NCI-H2029 treated with DMSO at 0.1 percent for 48 hours (cell line): ENCODE measurements at places on chromosomes 1 and 21.
A peak's percentile ranks its signal among the peaks of the same experiment; 100 is the strongest.

DNA sequence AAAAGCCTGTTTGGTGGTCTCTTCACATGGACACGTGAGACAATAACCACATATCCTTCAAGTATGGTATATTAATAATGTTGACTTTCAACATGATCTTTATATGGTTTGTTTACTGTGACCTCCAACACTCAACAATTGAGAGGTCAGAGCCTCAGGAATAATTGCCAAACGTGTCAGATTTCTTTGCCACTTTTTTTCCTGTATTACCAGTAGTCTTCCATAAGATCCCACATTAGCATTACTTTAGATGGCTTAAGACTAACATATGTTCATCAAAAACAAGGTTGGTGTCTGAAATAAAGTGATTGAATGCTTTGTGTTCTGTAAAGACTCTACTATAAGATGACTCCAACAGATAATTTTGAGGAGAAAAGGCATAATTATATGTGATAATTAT, 118.7 kb upstream of the F3 start:
- no peak for DNase-seq

DNA sequence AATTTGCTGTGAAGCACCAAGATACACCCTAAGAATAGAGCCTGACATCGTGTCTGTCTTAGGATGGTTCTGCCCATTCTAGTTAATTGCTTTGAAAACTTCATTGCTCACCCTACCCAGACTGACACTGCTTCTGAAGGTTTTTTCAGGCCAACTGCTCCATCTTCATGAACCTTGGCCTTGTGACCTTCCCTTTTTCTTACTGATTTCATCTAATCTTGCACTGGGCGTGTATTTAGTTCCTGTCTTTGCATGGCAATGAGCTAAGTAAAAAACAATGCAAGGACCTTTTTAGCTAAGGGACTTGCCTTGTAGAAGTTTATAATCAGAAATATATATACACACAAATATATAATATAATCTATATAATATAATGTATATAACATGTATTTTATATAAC, 108.0 kb downstream of the PBX1 start:
- DNase-seq, result no peak

DNA sequence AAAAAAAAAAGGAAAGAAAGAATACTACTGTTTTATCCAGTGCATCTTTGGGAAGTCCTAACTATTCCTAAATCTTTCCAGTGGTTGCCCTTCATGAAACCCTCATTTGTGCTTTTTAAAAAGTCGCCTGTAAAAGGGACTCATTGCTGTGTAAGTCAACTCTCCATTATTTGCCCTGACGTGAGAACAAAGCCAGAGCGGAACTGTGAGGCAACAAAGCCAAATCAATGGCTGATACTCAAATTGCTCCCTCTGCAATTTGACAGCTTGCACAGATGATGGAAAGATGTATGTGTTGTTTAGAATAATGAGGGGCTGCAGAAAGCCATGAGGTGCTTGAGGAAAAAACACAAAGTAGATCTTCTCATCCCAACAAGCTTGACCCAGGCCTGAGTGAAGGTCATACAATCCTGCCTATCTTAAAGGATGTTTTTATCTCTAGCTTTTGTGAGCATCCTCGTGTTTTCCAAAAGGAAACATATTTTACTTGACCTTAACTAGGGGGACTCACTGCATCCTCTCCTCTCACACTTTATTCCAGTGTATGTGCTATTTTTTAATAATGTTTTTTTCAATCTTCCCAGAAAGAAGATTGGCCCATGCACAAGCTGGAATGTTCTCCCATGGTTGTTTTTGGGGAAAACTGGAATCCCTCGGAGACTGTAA, 33.4 kb downstream of the SMYD2 start:
- DNase-seq, result no peak

DNA sequence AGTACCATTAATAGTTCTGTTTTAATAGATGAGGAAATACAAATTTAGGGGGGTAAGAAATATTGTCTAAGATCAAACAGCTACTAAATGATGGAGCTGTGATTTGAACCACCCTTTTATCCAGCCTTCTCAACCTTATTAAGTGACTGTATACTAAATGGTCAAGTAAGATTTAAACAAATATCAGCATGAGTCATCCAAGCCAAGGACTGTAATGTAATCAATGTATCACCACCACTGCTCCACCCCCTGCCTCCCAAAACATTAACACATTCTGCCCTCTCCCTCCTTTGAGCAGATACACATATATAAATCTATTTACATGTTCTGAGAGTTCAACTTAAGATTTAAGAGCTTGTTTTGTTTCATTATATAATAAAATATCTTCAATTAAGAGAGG, 58.9 kb downstream of the LRRC40 start:
- no peak for DNase-seq

DNA sequence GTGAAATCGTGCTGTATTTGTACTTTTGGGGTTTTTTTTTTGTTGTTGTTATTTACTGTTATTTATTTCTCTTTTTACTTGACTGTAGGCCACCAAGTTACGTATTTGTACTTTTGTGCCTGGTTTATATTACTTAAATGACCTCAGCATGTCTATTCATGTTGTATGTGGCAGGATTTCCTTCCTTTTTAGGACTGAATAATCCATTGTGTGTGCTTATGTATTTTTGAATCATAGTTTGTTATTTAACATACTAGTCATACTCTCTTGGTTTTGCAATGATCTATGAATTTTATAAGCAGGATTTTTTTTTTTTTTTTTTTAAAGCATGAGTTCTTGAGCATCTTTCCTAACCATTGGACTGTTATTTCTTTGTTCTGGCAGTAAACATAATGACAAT, 51.2 kb downstream of the RNF2 start:
- DNase-seq, result no peak

- no peak for DNase-seq
These were observed 4.7 kb downstream of the PRKACB start for GRCh38 chr1:84148758-84149157.

GRCh38 chr1:118185084-118185832, at the start of gene SPAG17:
TSS of gene SPAG17 (minus strand) at chr1:118185228. CDS start at chr1:118185157, 71 bp downstream.
- no peak for DNase-seq

- no peak for DNase-seq
These were observed 30.1 kb downstream of the ATF3 start for GRCh38 chr1:212638492-212639151.

DNA sequence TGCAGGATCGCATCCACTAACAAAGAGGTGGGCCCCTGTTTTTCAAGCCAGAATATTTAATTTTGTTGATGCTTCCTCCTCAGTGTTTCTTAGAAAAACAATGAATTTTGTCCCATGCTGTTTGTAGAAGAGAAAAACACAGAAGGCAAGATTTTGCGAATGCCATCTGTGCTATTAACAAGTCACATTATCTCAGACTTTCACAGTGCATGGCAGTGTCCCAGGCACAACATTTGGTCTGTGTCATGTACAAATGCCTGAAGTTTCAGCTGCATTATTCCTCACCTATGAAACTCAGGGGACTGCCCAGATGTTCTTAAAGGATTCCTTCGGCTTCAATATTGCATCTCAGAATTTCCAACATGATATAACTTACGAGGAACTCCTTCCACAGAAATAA, 99.6 kb upstream of the ZC3H11B start:
- DNase-seq, result no peak

DNA sequence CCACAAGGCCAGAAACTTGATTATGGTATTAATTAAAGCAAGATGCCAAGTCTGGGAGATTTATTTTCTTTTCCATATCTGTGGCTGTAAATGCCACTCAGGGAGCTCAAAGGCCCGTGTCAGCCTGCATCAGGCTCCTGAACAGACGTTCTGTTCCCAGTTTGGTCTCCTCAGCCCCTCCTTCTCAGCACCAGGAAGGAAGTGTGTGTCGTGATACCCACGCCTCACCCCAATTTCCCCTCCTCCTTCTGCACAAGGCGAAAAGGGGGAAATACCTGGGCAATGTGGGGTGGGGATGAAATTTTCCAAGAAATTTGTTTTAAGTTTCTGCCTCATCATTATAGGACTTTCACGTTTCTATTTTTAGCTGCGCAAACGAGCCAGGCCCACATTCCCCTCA, 112.0 kb downstream of the SYF2 start:
- DNase-seq, result no peak

- peak; percentile 99 for DNase-seq
These were observed 710 bp upstream of the HYI start for GRCh38 chr1:43454270-43455011.

DNA sequence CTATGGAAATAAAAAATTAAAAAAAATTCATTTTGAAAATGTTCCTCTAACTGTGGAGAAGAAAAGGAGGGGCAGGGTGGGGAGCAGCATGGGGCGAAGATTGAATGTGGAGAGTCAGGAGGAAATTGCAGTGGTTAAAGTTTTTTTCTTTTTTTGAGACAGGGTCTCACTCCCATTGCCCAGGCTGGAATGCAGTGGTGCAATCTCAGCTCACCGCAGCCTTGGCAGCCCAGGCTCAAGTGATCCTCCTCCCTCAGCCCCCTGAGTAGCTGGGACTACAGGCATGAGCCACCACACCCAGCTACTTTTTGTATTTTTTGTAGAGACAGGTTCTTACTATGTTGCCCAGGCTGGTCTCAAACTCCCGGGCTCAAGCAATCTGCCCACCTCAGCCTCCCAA, 67.6 kb downstream of the ADSS2 start:
- DNase-seq, result no peak

- no peak for DNase-seq
These were observed 156.3 kb downstream of the LYPLAL1 start for GRCh38 chr1:219330001-219330400.

DNA sequence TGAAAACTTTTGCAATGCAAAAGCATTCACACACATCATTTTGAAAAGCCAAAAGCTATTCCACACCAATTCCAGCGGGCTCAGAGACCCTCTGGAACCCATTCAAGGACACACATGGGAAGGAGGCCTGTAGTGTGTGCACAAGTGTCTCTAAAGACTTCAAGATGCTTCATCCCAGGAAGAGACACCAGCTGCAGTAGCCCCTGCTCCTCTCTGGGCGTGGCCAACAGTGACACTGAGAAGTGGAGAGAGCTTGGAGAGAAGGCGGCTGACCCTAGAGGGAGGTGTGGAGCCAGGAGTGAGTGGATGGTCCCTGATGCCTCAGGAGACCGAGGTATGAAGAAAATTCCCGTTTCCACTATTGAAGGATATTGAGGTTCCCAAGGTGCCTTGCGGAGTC, 14.9 kb upstream of the TNNI1 start:
- no peak for DNase-seq

DNA sequence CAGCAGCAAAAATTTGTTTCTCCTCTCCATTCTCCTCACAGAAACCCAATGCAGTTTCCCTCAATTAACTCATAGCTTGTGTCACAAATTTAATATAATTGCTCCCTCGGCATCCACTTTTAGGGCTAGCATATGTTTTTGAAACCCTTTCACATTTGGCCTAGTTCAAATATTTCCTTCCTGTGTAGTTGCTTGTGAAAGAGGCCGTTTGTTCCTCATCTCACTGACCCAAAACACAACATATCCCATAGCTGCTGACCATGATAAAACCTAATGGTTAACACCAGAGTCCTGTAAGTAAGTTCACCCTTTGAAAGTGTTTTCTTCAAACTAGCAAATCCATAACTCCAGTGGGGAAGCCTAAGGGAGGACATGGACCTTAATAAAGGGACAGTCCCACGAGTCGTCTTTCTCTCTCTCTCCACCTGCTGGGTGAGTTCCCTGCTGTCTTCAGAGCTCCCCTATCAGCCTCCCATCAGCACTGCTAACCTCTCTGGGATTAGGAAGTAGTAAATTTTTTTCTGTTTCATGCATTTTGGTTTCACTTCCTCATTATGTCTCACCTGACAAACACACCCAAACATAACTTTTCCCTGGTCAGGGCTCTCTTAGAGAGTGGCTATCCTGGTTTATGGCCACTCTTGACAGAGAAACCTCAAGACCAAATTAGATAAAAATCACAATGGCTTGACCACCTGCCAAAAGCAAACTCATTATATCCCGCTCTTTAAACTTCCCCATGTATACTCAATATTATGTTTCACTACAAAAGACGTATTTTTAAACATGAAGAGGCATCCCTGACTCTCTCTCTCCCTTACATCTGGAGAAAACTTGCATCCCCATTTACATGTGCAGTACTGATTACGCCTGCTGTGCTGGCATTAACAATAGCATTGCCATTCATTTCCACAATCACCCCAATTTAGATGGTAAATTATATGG, 177.7 kb upstream of the HP1BP3 start:
- DNase-seq, result peak; percentile 66

- no peak for DNase-seq
These were observed 24.3 kb upstream of the APP start for GRCh38 chr21:26194811-26195251.

DNA sequence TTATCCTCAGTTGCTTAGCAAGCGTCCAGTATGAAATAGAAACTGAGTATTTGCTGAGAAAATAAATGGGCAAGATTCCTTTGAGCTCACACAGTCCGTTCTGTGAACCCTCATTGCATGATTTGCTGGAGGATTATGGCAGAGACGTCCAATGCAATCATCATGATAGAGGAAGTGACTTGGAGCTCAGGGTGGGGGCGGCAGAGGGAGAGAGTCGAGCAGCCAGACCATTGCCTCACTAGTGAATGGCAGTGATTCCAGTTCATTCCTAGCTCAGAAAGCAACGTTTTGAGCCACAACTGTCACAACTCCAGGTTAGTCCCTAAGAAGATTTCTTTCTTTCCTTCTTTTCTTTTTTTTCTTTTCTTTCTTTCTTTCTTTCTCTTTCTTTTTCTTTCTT, 27.5 kb upstream of the COL9A2 start:
- no peak for DNase-seq

DNA sequence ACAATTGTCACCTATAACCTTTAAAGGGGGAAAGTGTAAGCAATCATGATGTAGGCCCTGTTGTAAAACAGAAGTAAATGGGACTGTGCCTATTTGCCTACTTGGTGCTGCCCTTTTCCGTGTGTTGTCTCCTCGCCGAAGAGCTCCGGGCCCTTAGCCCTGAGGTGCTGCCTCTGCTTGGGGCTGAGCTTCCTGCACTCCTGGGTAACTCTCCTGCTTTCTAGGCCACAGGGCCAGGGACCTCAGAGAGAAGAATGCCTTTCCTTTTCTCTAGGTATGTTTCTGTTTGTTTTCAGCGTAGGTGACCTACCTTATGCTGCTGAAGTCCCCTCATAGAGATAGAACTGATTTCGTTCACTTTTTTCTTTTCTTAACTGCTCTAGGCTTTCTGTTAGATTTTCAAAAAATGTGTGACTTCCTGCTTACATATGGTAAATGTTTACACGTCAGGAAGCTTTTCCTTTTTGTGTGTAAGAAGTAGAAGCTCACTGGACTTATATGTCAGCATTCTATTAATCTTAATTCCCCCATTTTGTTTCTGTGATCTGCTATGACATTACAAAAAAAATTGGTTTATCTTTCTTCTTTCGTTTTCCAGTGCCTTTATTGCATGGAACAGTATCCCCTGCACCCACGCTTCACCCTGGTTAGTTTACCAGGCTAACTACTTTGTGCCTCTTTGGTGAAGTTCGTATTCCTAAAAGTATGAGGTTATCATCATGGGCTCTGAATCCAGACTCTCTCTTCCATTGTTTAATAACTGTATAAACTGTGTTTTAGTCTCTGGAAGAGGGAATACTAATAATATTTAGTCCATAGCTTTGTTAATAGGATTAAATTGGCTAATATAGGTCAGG, 61.7 kb downstream of the ITSN1 start:
- no peak for DNase-seq

GRCh38 chr1:57868908-57869307, 445.0 kb upstream of the DAB1 start:
- no peak for DNase-seq

- DNase-seq, result no peak
These were observed 52.9 kb upstream of the SSBP3 start for GRCh38 chr1:54459140-54459539.

- no peak for DNase-seq
These were observed 147.7 kb downstream of the TGFB2 start for GRCh38 chr1:218492874-218493273.

- DNase-seq, result no peak
These were observed 18.8 kb downstream of the DHDDS start for GRCh38 chr1:26450908-26451307.

GRCh38 chr1:151802372-151802771, 2.8 kb downstream of the LINGO4 start:
- no peak for DNase-seq
